Eye (tissue), 1 donor: ENCODE measurements at places on chromosomes 12 and 14.

- DNase-seq = no peak
Measured at GRCh38 chr12:4164188-4164558, 109.4 kb upstream of the CCND2 start.

DNA sequence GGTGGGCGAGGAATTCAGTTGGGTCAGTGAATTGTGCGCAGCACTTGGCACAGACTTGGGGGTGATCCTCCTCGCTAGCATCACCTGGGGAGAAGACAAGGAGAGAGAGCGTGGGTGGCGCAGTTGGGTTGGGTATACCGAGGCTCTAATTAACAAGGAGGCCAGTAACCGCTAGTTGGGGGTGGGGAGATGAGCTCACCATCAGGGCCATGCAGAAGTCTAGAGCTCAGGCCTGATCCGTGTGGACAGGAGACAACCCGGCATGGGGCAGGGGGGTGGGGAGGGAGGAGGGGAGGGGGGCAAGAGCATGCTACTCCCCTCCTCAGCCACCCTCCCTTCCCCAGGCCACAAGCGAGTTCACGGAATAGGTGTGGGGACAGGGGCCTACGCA lies 580 bp downstream of the SALL2 start:
- DNase-seq = peak; percentile 85

- DNase-seq = no peak
Measured at GRCh38 chr14:39755269-39755878, 323.1 kb upstream of the FBXO33 start.

DNA sequence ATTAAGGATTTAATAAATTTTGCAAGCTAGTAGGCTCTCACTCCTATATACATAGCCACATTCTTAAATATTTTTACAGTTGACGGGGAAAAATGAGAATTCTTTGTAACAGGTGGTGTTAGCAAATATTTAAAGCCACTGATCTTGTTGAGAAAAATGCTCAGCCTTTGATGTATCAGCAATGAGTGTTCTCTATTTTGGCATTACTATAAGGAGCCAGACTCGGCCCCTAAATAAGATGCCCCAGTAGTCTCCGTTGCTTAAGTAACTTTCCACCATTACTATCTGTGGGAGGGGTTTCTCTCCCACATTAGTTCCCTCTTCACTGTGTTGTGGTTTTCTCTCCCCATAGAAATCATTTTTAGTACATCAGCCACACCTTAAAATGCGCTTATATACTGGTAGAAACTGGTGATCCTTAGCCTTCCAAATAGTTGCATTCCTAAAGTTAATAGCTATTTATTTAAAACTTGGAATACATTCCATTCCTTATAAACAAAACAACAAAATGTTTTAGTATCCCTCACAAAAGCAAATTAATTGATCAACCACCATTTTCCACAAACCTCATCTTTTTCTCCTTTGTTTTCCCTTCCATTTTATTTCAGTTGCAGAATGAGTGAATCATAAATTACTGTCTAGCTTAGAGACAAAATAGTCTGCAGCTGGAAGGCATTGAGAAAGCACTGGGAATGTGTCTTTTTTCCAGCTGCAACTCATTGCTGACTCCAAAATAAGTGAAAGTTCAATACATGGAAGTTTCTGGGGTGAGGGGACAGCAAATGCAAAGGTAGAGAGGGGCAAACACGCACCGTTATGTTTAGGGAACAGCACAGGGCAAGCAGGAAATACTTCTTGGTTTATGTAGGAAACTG lies 84.7 kb upstream of the FERMT2 start:
- DNase-seq = peak; percentile 15

DNA sequence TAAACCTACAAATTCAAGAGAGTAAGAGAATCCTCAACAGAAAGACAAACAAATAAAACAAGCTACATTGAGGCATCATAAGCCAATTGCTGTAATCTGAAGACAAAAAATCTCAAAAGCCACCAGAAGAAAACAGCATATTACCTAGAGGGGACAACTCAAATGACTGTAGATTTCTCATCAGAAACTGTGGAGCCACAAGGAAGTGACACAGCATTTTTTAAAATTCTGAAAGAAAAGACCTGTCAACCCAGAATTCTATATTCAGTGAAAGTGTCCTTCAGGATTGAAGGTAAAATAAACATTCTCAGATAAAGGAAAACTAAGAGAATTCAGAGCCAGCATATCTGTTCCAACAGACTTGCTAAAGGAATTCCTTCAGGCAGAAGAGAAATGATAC lies 147.8 kb upstream of the DHRS4 start:
- no peak for DNase-seq

- no peak for DNase-seq
Measured at GRCh38 chr12:6947615-6948014, 3.5 kb upstream of the PTPN6 start.

- DNase-seq = no peak
Measured at GRCh38 chr14:34780646-34781045, 66.3 kb upstream of the CFL2 start.

DNA sequence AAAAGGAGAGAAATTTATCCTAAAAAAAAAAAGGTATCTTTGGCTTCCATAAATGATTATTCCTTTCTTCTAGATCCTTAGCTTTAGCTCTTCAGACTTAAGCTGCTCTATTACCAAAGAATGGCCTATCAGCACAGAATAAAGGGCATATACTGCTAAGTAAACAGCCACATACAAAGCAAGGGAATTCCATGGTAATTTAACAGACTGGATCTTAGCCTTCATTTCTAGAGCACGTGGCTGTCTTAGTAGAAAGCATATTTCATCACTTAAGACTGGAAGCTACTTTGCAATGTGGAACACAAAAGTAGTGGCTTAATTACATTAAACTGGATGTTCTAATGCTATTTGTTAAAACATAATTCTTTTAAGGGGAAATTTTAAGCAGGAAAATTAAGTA lies 23.1 kb downstream of the TMED10 start:
- DNase-seq = no peak

GRCh38 chr12:49872781-49873181 lies 29.9 kb upstream of the BCDIN3D start:
- DNase-seq = no peak

- no peak for DNase-seq
Measured at GRCh38 chr12:39831587-39832315, 212.1 kb upstream of the ABCD2 start.

DNA sequence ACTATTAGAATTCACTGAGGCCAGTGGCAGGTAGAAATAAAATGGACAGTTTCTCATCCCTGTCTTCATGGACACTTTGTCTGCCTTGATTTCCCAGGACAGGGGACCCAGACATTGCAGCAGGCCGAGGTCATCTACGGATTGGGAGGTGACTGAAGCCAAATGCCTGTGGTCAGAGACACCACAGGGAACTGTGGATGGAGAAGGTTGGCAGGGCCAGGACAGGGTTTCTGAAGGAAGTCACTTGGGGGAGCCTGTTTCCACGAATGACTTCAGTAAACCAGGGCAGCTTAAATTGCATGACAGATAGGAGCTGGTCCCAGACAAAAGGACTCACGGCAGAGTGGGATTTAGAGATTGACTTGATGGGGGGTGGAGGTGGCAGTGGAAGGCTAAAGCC lies 224.9 kb downstream of the NTF3 start:
- DNase-seq = no peak

DNA sequence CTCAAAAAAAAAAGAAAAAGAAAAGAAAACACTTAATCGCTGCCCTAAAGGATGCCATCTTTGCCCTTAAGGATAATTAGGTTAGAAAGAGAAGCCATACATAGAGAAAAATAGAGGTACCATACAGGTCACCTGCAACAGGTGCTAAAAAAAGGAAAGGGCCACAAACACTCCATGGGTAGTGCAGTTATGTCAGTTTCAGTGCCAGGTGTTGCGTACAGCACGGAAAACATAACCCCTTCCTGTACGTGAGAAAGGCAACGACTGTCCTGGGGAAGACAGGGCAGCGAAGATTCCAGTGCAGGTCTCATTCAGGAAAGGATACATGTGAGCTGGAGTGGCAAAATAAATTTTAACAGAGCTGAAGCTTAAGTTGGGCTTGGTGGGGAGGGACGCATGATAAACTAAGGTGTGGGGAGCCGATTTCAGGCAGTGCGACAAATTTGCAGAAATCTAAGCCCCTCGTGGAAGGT lies 553 bp upstream of the DAZAP2 start:
- DNase-seq = no peak

- no peak for DNase-seq
Measured at GRCh38 chr12:89693639-89694202, 14.9 kb downstream of the ATP2B1 start.

DNA sequence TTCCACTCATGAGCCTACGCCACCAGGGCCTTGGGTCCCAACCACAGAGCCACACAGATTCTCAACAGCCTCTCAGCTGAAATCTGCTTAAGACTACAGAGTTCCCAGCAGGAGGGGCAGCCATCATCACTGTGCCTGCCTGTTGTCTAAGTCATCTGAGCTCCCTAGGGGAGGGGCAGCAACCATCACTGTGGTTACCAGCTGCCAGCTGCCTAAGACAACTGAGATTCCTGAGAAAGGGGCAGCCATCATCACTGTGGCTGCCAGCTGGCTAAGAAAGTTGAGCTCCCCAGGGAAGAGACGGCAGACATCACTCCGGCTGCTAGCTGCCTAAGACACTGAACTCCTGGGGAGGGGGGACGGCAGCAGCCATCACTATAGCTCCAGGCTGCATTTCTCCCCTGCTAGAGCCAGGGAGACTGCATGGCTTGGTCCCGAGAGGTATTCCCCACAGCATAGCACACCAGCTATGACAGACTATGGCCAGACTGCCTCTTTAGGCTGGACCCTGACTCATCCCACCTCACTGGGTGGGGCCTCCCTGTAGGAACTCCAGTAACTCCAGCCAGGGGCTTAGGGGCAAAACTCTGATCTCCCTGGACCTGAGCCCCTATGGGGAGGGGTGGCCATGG lies 37.2 kb upstream of the C14orf132 start:
- DNase-seq = peak; percentile 87

GRCh38 chr12:119229837-119230236 lies 51.1 kb downstream of the HSPB8 start:
- peak; percentile 90 for DNase-seq

- DNase-seq = no peak
Measured at GRCh38 chr12:62763861-62764645, 170.9 kb downstream of the PPM1H start.

- no peak for DNase-seq
Measured at GRCh38 chr14:73870525-73871235, 16.0 kb upstream of the ZNF410 start.

GRCh38 chr14:70011098-70011497 lies 131.9 kb downstream of the SMOC1 start:
- peak; percentile 22 for DNase-seq

GRCh38 chr12:125434936-125435443 lies 369.8 kb downstream of the AACS start:
- no peak for DNase-seq

DNA sequence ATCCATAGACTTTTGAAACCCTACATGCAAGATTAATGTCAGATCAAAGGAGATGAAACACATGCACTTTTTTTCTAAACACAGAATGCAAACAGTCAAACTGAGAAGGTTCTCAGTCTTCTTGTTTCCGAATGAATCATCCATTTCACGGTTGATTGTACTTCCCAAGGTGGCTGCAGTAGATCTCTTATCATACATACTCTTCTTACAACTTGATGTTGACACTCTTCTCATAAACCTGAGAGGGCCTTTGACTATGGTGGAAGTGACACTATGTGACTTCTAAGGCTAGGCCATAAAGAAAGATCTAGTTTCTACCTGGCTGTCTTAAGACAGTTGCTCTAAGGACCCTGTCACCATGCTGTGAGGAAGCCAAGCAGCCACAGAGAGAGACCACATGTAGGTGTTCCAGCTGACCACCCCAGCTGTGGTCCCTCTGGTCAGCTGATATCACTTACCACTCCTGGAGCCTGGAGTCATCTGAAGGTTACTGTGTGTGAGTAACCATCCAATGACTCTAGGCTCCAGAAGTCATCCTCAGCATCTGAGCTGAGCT lies 67.2 kb upstream of the HMGA2 start:
- DNase-seq = no peak

DNA sequence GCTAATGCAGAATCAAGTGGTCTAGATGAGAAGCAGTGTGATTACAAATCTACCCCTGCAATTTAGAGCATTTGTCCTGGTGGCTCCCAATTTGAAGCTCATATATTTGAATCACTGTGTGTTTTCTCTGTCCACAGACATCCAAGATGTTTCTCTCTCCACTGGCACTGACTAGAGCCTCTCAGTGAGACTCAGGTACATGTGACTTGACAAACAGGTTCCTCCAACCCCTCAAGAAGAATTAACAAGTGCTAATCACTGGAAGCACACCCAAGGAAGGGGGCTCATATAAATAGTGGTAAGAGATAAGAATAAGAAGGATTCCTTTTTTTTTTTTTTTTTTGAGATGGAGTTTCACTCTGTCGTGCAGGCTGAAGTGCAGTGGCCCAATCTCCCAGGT lies 20.5 kb downstream of the OR10G2 start:
- no peak for DNase-seq

DNA sequence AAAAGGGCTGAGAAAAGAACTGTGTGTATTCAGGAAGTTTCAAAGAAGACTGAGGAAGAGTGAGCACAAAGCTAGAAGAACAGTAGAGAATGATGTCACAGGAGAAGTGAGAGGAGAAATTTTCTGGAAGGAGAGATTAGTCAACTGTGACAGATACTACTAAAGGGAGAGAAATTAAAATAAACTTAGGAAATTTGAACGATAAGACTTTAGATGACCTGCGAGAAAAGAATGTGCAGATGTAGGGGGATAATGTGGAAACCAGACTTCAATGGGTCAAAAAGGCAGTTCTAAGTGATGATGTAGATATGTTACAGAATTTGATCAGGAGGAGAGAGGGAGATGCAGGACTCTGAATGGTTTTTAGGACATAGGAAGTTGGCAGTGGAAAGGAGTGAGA lies 287.4 kb downstream of the SYT1 start:
- DNase-seq = no peak

DNA sequence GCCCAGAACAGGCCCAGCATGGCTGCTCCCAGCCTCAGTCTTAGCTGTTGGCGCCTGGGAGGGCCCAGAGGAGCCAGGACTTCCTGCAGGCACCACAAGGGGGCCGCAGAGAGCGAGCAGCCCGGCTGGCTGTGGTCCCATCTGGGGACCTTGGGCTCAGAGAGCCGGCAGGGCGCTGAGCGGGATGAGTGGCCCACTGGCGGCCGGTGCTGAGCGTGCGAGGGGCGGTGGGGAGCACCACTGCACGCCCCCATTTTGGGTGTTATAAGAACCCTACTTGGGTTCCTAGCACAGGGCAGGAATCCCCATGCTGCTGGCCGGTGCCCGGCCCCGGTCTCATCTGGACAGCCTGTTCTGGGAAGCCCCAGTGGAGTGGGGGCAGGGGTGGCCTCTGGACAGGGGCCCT lies 25.9 kb upstream of the CRIP2 start:
- DNase-seq = peak; percentile 83
